T-helper 17 cell (primary cell): ENCODE measurements at places on chromosomes 6 and 20.

DNA sequence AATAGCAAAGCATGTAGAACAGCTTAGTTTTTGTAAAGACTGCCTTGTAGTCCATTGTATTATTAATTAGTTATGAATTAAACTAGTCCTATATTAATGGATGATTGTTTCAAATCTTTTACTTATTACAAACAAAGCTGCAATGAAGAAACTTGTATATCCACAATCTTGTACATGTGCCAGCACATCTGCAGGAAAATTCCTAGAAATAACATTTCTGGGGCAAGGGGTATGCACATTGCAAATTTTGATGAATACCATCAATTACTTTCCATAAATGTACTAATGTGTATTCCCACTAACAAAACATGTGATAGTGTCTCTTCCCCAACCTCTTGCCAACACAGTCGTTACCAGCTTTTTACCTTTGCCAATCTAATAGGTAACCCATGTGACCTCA, 73.6 kb upstream of the AKAP12 start:
- no peak for DNase-seq

DNA sequence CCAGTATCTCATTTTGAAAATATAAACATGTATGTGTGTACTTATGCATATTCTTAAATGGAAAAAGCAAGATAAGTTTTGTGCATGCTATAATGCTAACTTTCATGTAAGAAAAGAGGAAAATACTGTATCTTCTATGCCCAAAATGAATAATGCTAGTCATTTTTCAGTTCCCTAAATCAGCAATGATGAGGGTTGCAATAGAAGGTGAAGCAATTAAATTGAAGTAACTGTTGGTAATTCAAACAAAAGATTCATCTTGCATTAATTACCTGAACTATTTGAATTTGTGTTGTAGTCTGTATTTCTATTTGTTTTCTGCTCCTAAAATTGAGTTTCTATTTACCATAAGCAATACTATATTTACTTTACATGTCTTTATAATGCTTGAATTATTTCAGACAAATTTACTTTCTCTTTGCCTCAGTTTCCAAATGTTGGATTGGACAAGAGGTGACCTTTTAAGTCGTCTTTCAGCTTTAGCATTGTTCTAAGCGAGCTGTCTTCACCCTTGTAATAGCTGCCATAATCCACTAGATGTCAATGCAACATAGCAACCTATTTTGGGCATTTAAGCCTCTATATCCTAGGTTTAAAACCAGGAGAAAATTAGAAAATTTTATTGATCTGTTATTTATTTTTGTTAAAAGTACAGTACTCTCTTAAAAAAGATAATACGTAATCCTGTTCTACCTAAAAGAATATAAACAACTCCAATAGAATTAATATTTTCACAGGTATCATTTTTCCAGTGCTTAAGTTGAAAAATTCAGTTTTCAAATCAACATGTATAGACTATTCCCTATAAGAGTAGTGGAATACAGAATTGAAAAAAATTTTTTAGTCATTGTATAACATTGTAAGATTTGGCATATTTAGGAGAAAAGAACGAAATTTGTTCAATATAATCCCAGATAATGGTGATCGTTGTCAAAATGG, 52.3 kb upstream of the IFNGR1 start:
- no peak for DNase-seq

DNA sequence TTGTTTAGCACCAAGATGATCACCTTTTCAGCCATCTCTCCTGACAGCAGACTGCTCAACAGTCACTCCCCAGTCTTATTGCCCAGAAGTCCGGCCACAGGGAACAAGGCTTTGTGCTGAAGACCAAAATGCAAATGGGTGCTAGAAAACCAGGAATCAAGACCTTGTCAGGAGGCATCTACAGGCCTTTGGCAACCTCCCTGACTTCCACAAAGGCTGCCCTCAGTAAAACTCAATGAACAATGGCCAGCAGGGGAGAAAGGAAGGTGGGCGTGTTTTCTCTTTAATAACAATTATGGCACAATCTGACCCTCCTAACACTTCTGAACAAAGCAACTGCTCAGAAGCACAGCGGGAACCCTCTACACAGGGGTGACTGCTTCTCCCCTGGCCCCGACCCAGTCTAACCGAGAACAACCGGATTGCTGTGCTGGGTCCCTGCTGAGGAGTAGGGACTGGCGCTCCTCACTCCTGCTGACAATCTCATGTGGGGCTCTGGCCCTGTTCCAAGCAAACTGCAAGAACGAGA, 41.6 kb downstream of the PLCG1 start:
- DNase-seq, result no peak

DNA sequence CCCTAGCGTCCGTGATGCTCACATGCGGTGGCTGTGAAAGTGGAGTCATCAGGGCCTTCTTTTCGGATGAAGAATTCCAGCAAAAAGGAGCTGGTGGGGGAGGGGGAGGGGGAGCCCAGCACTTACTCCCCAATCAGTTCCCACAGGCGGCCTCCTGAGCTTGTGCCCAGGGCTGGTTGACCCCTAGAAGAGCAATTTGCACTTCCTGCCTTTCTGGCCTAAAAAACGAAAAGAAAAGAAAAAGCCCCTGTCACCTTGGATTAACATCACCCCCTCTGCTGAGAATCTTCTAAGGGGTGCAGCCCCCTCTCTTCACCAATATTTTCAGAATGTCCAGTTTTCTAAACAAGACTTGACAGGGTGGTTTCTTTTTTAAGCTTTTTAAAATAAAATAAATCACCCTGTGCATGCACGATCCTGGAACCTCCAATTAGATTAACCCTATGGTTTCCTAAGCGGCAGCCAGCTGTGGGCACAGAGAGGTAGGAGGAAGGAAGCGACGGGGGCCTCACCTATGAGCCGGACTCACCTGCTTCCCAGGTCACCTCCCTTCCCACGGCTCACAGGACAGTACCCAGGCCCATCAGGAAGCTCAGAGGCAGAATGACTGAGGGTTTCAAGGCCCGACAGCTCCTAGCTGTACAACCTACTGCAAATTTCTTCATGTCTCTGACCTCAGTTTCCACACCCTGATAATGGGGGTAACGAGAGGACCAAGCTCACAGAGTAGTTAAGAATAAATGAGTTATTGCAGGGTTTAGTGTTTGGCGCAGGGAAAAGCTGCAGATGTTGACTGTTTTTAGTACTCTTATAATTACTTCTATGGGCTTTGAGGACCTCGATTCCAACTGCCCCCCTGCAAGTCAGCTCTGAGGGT, 10.5 kb upstream of the TGM2 start:
- no peak for DNase-seq

DNA sequence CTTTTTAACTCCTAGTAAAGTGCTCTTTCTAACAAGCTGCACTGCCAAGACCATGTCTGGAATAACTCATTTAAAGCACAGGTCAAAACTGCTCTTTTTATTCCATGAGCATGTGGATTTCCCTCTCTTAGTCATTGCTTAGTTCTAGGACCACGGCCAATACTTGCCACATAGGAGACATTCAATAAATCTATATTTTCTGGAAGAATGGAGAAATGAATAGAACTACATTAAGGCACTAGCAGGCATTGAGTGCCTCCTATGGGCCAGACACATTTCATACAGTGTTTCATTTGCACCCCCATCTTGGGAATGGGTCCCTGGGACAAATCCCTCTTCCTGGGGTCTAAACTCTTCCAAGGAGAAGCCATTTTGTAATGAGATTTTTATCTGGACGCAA, 552.8 kb upstream of the CITED2 start:
- DNase-seq, result no peak

DNA sequence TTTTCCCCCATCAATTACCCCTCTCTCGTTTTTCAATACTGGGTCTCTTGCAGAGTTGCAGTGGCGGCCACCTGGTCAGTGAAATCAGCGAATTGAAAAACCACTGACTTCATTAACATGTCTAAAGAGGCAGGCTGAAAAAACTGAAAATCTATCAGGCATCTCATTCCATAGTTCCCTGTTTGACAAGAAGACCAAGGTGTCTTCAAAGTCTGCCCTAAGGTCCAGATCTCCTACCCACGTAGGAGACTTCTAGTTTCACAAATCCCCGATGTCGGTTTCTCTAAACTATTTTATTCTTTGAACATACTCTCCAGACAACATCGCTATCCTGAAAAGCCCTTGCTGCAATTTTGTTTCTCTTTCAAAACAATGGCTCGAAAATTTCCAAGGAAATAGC, 796 bp upstream of the TUBB start:
- no peak for DNase-seq

GRCh38 chr6:56686429-56686828, 43.7 kb upstream of the DST start:
- no peak for DNase-seq

- DNase-seq, result no peak
Observed at GRCh38 chr6:36109092-36109491, 21.2 kb upstream of the MAPK13 start.

GRCh38 chr20:3654326-3655130, 8.7 kb downstream of the GFRA4 start:
- no peak for DNase-seq

DNA sequence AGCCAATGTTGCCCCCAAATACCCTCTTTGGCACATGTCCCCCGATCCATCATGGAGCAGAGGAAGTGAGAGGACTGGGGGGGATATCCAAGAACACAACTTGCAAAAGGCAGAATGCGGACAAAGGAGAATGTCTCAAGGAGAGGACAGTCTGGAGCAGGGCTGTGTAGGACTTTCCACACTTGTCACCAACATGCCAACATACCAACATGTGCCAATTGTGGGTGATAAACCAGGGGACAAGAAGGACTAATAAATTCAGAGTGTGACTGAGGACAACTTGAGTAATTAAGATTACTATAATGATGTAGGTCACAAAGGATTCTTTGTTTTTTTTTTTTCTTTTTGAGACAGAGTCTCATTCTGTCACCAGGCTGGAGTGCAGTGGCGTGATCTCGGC, 8.8 kb downstream of the SLC26A8 start:
- DNase-seq, result no peak

DNA sequence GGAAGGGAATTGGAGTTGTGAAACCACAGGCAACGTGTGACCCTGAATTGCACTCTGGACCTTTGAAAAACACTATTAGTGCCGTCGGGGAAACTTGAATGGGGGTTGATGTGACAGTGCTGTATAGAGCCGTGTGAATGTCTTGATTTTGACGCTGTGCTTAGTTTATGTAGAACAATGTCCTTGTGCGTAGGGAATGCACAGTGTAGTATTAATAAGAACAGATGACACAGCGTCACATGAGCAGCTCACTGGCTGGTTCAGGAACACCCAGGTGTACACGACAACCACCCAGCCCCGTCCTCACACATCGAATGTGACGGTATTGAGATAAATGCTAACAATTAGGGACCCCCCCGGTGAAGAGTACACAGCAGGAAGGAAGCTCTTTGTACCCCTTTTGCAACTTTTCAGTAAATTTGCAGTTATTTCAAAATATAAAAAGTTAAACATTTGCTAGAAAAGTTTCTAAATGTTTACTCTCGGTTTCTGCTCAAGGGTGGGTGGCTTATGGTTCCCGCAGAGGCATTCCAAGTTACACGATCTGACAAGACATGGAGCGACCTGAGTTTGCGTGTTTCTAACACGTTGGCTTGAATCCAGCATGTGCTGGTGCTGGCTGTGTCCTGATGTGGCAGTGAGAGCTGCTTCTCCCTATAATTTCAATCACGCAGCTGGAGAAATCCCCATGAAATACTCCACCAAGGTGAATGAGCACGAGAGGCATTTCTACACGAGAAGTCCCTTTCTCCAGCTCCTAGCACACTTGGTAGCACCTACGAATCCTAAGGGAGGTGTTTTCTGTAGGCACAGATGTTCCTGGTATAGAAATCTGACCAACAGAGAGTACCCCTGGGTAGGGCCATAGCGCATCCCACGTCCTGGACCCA, 208.0 kb upstream of the EXOC2 start:
- DNase-seq, result no peak

DNA sequence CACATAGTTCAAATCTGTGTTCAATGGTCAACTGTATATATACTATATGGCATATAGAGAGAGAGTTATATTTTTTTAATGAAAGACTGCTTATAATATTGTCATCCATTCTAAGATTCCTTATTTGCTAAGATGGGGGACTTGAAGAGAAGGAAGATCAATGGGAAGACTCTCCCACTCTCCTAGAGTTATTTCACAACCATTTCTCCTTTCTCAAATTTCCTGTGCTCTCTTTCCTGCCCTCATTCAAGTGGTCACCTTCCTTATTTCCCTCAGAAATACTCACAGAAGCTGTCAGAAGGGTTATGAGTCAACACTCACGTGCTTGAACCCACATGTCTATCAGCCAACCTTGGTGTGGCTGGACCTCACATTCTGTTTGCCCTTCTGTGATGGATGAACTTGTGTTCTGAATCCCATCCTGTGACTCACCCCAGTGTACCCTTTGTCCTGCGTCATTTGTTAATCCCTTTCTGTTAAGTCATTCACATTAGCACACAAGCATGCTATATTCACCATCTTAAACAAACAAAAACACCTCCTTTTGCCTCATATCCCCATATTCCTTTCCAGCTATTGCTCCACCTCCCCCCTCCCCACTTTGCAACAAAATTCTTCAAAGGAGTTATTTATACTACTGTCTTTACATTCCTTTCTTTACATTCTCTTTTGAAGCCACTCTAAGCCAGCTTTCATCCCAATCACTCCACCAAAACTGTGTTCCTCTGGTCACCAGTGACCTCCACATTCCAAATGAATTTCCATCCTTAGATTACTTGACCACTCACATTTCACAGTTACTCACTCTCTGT, 279.3 kb upstream of the TCF21 start:
- DNase-seq, result no peak

DNA sequence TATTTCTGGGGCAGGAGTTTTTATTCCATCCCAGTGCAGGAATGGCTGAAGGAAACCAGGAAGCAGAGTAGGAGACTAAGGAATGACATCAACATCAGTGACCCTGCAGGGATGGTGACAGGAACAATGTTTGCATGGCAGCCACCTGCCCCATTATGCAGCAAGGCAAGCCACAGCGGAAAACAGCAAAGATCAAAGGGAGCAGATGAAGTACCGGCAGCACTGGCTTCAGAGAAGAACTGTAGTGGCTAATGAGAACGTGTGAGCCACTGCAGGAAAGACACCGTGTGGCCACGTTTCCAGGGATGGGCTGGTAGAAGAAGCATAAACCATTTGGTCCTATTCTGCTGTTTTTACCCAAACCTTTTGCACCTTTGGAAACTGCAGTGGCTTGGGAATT, 52.9 kb upstream of the TAB2 start:
- no peak for DNase-seq

GRCh38 chr6:148550569-148550968, 196.3 kb upstream of the UST start:
- no peak for DNase-seq

- no peak for DNase-seq
Observed at GRCh38 chr20:32456869-32457478, 98.8 kb downstream of the ASXL1 start.

- DNase-seq, result no peak
Observed at GRCh38 chr20:6142348-6142993, 19.6 kb upstream of the FERMT1 start.

- DNase-seq, result no peak
Observed at GRCh38 chr6:49151461-49151860, 311.6 kb downstream of the MMUT start.
